ENCODE measurements at places on chromosomes 7 and 10.

DNA sequence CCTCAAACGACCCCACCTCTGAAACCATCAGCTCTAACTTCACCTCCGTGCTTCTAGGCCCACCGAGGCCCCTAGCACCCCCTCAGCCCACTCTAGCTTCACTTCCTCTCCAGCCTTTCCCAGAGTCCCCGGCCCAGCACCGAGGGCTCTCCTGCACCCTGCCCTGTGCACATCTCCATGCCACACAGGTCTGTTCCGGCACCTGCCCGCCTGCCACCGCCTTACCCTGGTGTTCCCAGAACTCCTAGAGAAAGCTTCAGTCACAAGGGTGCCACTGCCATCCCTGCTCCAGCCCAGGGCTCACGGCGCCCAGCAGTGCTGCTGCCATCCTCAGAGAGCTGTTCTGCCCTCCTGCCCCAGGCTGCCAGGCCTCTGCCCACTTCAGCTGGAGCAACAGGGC is 61.3 kb upstream of the INSIG1 start:
- DNase-seq, result no peak

- DNase-seq, result no peak
Measured at GRCh38 chr7:43619213-43620012, 36.5 kb downstream of the STK17A start.

- DNase-seq, result no peak
Measured at GRCh38 chr7:15057272-15057671, 154.7 kb upstream of the DGKB start.

- DNase-seq, result no peak
Measured at GRCh38 chr10:52074505-52075026, 239.5 kb upstream of the DKK1 start.

DNA sequence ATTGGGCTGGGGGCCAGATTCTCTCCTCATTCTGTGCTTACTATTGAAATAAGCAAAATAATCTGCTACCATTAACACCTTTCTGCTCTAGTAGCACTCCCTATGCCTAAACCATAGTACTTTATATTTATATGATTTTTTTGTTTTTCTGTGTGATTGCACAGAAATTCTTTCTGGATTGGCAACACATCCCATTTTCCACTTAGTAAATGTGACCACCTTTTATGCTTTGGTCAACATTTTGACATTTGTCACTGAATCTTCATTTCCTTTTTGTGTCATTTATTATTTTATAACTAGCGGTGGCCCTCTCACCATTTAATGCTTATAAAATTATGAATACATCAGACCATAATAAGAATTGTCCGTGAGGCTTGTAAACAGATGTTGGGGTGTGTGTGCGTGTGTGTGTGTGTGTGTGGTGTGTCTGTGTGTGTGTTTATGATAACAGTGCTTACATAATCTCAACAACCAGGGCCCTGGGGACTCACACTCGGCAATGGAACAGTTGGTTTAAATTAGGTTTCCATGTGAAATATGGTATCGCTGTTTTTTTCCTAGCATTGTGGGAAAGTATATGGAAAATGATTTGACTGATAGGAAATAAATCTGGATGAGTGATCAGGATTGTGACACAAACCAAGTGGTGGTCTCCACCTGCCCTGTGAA is 138.9 kb downstream of the NOC3L start:
- no peak for DNase-seq

DNA sequence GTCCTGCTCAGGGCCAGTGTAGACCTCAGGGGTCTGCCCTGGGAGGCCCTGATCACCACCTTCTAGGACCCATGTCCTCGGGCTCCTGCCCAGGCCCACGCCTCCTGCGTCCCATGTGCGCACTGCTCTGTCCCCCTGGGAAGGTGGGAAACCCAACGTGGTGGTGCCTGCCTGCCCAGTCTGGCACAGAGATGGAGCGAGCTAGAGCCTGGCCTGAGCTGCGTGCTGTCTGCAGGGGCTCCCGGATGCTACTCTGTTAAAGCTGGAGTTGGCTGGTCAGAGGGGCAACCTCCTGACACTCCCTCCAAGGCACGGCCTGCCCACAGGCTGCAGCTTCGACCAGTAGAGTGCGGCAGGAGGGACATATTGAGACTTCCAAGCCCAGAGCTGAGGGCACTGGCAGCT is 171.7 kb downstream of the DNAJB6 start:
- DNase-seq, result no peak

DNA sequence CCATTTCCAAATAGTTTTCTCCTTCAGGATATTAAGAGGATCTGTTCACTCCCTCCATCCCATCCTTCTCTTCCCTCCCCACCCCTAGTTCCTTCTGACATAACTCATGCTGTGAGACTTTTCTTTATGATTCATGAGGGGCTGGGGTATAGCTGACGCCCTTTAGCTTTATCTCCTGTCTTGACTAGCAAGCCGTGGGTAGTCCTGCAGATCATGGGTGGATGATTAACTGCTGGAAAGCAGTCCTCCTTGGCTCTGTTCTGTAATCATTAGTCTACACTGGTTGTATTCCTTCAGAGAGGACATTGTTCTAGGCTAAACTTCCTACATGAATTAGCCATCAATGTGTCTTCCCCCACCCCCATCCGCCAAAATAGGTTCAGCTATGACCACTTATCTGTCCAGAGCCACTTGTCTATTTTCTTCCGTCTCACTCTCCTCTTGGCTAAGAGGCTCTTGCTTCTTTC is 135.4 kb downstream of the LRRC4 start:
- no peak for DNase-seq

GRCh38 chr10:101752241-101752640 is 23.7 kb downstream of the FGF8 start:
- DNase-seq, result no peak

- DNase-seq, result no peak
Measured at GRCh38 chr7:30171766-30172447, 37.1 kb downstream of the MTURN start.

GRCh38 chr7:150969475-150969874 is 8.6 kb downstream of the KCNH2 start:
- DNase-seq, result no peak
